ENCODE measurements at places on chromosomes 4 and X.

GRCh38 chr4:78152795-78153194 is 95.7 kb downstream of the FRAS1 start:
- no peak for DNase-seq

GRCh38 chr4:137700751-137701150 is 168.5 kb upstream of the PCDH18 start:
- no peak for DNase-seq

- no peak for DNase-seq
These were observed 257.0 kb upstream of the LDB2 start for GRCh38 chr4:17155486-17155885.

DNA sequence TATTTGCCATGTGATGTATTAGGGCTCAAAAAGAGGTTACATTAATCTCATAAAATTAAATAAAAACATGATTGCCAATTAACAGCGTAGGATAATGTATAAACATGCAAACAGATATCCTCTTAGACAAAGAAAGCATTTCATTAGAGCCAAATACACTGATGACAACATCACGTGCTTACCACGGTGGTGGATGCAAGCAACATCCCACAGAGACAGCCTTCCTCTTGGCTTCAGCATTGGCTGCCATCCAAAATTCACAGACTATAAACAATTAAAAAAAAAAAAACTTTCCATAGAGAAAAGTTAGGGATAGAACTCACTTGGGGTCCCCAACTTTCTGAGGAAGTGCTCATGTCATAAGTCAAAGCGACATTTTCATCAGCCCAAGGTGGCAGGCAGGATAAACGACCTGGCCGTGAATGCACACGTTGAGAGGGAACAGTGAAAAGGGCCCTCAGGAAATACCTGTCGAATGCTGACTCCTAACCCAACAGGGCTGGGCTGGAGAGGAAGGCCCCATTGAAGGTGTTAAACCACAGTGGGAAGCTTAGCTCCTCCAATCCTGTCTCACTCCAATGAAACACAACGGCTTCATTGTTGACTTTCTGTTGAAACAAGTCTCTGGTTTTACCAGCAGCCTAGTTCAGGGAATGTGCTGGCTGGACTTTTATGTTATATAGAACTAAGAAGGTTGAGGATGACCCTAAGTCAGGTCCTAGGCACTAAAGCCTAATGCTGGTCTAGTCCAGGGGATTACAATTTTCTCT is 48.4 kb downstream of the IDS start:
- no peak for DNase-seq

DNA sequence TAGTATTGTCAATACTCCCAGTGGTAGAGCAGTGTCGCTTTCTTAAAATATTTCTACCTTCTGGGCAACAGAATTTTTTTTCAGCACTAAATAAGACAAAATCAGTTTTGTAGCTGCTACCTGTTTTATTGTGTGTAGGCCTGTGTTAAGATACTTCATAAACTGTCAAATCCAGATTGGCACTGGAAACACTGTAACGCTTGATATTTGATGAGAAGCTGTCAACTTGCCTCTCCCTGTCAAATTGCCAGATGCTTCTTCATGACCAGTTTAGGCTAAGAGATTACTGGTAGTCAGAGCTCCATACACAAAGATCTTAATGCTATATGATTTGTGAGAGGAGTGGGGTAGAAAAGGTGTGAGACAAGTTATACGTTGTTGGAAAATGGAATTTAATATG is 17.3 kb downstream of the TRAM1L1 start:
- DNase-seq, result no peak

GRCh38 chr4:168844353-168845049 is 165.6 kb downstream of the CBR4 start:
- DNase-seq, result no peak

Measured in RPMI7951 (cell line).